ENCODE measurements at places on chromosomes 6 and 20.
A peak's percentile ranks its signal among the peaks of the same experiment; 100 is the strongest.

DNA sequence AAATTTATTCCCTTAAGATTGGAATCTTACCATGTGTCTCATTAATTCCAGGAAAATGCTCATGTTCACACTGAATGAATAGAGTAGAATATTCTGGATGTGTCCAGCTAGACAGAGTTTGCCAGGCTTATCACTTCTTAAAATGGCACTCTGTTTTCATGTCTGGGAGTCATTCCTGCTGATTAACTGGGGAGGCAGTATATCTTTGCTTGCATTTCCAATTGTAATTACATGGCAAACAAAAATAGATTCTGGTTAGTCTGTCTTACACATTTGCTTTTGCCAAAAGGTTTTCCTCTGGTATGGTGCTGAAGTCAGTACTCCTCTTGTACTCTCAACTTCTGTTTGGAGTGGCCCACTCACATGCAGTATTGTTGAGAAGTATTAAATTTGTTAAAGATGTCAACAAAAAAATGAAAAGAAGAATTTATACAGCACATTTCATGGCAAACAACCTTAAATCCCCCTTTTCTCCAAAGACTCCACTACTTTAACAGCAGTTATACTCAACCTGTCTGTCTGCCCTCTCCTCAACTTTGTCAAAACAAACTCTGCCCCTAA, 70.2 kb downstream of the TENT5A start:
- DNase-seq: no peak

DNA sequence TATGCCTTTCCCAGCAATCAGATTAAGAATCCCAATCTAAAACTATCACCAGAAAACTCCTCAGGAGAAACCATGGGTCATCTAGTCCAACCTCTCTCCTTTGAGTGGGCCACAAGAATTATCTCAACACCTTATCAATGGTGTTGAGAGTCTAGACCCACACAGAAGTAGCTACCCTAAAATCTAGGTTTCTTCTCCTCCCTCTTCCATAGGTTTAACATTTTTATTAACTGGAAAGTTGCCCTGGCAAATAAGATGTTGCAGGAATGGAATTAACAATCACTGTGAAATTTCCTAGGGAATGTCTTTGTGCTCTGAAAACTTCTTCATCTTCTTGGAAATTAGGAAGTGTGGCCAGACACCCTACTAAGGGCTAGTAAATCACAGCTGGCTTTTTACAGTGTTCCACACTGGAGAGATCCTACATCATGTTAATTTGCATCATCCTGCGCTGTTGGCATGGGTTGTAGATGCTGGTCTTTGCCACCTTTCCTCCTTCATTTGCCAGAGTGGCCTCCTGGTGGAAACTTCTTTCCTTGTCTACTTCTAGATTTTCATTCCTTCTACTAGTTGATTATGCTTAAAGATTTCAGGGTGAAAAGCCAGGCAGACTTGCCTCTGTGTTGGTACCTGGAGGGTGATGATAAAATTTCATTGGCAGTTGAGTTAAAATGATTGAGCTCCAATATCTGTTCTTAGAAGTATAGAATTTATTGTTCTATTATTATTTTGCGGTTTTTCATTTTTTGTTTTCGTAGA, 2.7 kb downstream of the TNFAIP3 start:
- DNase-seq: no peak

DNA sequence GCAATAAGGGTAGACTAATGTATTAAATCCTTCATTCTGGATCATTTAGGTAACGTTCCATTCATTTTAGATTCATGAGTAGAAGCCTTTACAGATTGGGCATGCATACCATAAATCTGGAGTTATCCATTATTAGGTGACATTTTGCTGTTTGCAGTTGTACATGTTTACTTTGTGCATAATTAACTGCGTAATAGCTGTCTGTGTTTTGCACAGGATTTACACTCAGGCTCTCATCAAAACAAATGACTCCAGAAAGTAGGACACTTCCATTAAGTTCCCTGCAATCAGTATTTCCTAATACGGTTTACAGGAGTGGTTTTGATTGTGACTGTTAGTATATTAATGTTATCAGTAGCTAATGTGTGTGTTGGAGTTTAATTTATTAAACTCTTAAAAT, 997.4 kb downstream of the HACE1 start:
- no peak for DNase-seq

GRCh38 chr6:85449818-85450759, at the start of gene NT5E:
NT5E (plus strand) TSS chr6:85450083; CDS start chr6:85450140, 57 bp downstream.
- DNase-seq: peak; percentile 86

GRCh38 chr20:3904857-3905256, 15.7 kb downstream of the PANK2 start:
- no peak for DNase-seq

GRCh38 chr6:2581611-2582010, 169.1 kb downstream of the MYLK4 start:
- no peak for DNase-seq

DNA sequence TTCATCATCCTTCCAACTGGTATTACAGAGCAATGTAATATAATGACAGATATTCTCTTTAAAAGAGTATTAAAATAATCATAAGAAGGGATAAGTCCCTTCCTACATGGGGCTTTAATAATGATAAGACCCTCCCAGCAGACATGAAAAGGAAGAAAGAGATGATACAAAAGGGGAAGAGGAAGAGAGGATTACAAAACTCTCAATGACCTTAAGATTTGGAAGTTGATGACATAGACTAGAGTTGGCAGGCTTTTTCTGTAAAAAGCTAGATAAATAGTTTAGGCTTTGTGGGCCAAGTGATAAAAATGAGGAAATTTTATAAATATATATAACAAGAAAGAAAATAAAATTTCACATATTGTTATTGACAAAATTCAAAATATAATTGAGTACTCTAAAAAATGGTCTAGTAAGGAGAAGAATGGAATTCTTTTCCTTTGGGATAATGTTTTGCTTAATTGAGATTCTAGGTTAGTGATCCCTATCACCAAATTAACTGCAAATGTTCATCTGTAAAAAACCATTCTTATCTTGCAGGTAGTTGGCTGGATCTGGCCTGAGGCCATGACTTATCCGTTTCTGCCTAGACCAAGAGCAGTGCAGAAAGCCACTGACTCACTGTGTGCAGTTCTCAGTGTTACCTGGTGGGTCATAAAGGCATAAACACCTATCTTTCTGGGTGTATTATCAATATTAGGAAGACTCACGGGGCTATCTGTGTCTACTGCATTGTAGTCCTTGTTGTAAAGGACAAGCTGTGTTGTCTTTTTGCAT, 11.0 kb downstream of the RIPOR2 start:
- DNase-seq: no peak

- no peak for DNase-seq
Observed at GRCh38 chr6:106613590-106613989, 15.7 kb downstream of the RTN4IP1 start.

GRCh38 chr20:50282592-50283241, 92.1 kb downstream of the CEBPB start:
- no peak for DNase-seq

DNA sequence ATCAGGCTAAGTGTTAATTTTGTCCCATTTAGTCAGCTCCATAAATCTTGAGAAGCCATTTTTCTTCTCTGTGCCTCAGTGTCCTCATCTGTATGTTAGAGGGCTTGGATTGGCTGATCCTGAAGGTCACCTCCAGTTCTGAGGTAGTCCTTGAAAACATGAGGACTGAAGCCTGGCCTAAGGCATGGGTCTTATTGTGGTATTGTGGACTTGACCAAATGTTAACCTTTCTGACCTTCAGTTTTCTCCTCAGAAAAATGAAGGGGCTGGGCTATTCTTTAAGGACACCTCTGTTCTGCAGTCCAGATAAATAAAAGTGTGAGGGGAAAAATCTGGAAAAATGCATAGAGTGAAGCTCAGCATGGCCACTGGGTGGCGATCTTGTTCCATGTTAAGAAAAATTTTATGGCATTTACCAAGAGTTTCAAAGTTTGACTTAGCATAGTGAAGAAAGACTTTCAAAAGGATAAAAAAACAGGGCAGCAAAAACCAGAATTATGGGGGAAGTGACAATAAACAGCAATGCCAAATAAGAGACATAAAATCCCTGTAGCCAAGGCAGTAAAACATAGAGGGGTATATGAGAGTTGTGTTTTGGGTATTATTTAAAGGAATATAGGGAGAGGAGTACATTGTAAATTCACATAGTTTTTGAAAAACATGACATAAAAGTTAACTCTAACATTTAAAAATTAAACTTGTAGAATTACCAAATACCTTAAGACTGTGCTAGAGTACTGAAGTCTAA, 13.2 kb upstream of the TFB1M start:
- peak; percentile 88 for DNase-seq

DNA sequence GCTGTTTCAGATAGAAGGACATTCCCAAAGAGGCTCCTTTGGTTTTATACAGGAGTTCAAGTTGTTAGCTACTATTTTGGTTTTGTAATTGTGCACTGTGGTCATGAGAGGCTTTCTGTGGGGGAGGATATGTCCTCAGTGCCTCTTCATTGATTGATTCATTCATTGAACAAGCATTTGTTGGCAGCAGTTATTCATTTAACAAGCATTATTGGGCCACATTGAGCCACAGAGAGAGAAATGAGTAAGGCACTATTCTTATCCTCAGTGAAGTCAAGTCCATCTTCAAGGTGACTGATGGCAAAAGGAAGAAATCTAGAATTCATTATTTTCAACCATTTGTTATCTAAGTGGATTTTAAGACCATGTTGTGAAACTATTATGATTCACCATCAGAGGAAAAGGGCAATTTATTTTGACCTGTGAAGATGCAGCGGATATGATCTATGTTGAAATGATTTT, 697.2 kb upstream of the CITED2 start:
- DNase-seq: peak; percentile 64

- no peak for DNase-seq
Observed at GRCh38 chr6:149285626-149286025, 31.9 kb upstream of the TAB2 start.

- no peak for DNase-seq
Observed at GRCh38 chr6:134315189-134315588, 2.7 kb downstream of the SGK1 start.

GRCh38 chr20:59845472-59845871, 88.0 kb downstream of the SYCP2 start:
- DNase-seq: no peak

GRCh38 chr20:38939686-38940085, 13.5 kb downstream of the FAM83D start:
- no peak for DNase-seq

DNA sequence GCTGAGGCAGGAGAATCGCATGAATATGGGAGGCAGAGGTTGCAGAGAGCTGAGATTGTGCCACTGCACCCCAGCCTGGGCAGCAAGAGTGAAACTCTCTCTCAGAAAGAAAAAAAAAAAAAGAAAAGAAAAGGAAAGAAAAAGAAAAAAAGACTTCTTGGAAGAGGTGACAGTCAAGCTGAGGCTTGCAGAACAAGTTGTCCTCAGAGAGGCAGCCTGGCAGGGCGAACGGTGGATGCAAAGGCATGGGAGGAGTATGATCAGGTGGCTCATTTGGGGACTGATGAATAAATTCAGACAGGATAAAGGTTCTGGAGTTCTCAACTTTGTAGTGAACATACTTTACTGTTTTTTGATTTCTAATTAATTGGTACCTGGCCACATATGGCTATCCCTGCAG, 12.4 kb downstream of the ZNF341 start:
- DNase-seq: no peak

DNA sequence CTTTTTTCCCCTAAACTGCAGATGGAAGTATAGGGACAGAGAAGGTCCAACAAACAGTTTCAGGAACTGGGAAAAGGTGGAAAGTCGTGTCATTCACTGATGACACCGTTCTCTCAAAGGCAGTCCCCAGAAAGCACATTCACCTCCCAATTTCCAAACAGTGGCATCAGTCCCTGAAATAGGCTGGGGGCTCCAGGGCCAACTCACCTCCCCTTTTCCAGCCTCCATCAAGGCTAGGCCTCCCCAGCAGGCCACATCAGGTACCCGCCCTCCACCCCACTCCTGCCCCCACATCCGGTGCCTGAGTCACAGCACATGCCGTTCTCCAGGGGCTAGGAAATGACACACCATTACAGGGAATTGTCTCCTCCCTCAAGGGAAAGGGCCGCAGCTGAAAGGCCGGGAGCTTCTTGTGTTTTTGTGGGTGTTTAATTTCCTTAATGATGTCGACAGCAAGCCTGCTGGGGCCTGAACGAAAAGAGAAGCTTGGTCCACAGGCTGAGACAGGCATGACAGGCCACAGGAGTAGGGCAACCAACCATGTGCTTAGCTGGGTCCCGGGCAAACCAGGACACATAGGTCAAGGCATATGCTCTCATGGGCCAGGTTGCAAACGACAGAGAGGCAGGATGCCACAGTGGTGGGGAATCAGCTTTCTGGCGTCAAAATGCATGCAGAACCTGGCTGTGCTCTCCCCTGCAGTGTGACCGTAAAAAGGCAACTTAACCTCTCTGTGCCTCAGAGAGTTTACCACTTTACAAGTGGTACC, 39.2 kb downstream of the ZMYND8 start:
- DNase-seq: peak; percentile 87

DNA sequence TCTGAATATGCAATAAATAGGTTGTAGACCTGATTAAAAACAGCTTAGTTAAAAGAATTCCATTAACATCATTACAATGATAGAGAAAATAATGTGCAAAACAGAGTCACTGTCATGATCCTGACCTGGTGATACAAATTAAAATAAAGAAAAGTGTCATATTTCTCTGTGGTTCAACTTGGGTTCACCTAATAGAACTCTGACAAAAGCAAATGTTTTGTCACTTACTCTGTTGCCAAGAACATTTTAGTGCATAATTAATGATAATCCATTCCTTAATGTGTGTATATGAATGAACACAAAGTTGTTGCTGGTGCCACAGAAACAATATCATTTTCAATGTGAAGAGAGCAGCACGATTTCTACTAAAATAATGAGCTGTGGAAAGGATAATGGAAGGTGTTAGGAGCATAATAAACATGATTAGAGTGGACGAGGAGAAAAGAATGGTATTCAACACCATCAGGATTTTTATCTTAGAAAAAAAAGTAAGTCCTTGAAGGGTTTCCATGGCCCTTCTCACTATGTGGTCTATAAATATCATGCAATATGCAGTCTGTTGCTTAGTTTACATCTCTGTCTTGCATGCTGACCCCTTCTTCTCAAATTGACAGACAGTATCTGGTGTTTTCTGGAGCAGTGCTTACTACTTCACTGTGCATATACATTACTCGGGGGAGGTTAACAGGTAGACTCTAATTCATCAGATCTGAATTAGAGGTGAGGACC, 656.6 kb upstream of the MMS22L start:
- DNase-seq: no peak

DNA sequence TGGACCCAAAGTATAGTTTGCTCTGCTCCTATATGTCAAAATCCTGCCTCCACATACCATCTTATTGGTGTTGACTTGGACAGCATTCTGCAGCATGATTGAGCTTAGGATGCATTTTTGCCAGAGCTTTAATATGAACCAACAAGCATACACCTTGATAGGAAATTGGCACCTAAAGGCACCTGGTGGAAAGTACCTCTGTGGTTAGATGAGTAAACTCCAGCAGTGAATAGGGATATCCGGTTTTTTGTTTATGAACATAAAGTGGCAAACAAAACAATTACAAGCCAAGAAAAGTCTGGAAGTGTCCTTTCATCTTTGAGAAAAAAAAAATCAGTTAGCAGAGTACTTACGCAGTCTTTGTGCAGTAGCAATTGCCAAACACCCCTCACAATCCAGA, 6.2 kb upstream of the CYP24A1 start:
- DNase-seq: no peak

GRCh38 chr6:53611342-53611741, 54.2 kb downstream of the KLHL31 start:
- no peak for DNase-seq
